ENCODE measurements at places on chromosomes 7 and 10.
A peak's percentile ranks its signal among the peaks of the same experiment; 100 is the strongest.

DNA sequence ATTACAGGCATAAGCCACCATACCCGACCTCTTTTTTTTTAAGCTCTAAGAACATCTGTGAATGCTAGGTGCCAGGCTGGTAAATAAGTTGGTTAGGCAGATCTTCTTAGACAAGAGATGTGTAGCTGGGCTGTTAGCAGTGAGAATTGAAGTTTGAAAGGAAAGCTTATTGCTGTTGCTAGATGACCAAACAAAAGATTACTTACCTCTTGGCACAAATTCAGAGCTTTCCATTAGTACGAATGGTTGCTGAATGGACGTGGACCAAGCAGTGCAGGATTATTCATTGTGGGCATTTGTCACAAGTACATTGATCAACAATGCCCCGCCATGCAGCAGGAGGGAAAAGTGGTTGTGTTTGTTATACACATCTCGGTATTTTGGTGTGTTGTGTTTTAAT, 131.2 kb downstream of the GFRA1 start:
- no peak for DNase-seq

DNA sequence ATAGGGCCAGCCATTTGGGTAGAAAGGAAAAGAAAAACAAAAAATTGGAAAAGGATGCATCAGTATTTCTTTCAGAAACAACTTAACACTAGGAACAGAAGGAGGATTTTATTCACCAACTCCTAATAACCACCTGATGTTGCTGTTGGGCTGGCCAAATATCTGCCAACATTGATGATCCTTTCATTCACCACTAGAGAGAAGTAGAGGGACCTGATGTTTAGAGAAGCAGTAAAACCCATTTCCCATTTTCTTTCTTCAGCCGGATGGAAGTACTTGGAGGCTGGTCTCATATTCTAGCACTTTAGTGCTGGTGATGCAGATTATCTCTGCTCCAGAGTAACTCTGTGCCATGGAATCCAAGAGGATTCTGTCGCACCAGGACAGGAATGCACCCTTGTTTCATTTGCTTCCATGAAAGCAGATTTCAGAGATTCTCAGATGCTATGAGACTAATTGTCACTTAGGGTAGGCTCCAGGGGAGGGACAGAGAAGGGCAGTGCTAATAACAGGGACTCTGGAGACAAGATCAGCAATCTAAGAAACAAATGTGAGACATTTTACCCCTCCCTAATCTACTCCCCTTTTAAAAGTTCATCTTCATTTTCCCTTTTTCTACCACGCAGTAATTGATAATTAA, 3.1 kb downstream of the KLLN start:
- peak; percentile 79 for DNase-seq

GRCh38 chr7:107843184-107843583, 40.2 kb upstream of the SLC26A3 start:
- DNase-seq: no peak

- no peak for DNase-seq
Observed at GRCh38 chr7:20447021-20447650, 116.4 kb downstream of the ITGB8 start.

GRCh38 chr10:121362026-121362425, 236.2 kb downstream of the FGFR2 start:
- no peak for DNase-seq

GRCh38 chr7:107994421-107995030, 8.4 kb downstream of the LAMB1 start:
- no peak for DNase-seq

GRCh38 chr10:72276421-72277339, 3.0 kb downstream of the DDIT4 start:
- peak; percentile 83 for DNase-seq

DNA sequence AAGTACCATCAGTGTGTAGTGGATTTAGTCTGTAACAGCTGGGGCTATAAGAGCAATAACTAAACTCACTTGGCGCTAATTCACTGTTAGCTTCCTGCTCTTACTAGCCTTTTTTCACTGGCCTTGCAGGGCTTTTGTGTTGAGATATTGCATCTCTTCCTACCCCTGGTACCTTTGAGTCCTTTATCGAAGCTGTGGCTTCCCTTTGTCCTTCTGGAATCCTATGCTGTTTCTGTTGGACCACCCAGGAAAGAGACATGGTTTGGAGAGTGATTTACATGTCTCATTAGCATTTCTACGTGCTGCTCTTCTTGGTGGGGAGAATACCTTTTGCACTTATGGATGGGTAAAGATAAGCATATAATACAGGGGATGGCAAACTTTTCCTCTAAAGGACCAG, 103.8 kb downstream of the MLLT10 start:
- DNase-seq: no peak

DNA sequence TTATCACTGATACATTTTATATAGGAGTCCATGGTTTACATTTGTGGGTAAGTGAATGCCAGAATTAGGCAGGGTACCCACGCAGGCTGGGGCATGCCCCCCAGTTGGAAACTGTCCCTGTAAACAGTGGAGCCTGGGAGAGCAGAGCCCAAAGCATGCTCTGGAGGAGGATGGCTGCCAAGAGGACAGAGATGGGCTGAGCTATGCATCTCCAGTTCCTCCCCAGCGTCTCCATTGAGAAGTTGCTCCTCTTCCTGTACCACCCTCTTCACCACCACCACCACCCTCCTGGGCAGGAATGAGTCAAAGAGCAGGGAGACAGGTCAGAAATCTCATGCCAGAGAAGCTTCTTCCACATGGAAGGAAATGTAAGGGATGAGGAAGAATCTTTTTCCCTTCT, 67.7 kb upstream of the KMT2E start:
- no peak for DNase-seq

GRCh38 chr7:2893411-2893861, 49.3 kb upstream of the GNA12 start:
- no peak for DNase-seq

- no peak for DNase-seq
Observed at GRCh38 chr7:4814433-4814832, 39.0 kb downstream of the AP5Z1 start.

DNA sequence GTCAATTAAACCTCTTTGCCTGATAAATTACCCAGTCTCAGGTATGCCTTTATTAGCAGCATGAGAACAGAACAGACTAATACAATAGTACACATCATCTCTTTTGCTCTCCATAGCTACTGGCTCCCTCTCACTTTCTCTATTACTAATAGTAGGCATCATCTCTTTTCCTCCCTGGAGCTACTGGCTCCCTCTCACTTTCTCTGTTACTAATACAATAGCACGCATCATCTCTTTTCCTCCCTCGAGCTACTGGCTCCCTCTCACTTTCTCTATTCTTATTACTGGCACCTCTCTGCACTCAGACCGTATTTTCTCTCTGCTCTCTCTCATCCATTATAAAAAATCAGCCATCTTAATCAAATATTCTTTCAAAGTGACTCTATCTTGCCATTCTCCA, 37.1 kb downstream of the SLC25A13 start:
- DNase-seq: no peak

DNA sequence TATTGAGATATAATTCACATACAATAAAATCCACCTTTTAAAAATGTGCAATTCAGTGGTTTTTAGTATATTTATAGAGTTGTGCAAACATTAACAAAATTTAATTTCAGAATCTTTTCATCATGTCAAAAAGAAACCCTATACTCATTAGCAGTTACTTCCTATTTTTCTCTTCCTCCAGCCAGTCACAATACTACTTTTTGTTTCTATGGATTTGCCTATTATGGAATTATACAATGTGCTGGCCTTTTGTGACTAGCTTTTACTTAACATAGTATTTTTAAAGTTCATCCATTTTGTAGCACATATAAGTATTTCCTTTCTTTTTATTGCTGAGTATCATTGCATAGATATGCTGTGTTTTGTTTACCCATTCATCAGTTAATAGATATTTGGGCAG, 199.9 kb upstream of the IMMP2L start:
- DNase-seq: no peak

- peak; percentile 53 for DNase-seq
Observed at GRCh38 chr10:15427843-15428414, 56.8 kb upstream of the FAM171A1 start.

GRCh38 chr7:39421251-39421650, 145.0 kb upstream of the YAE1 start:
- no peak for DNase-seq

- no peak for DNase-seq
Observed at GRCh38 chr7:66669088-66669487, 40.4 kb downstream of the KCTD7 start.

DNA sequence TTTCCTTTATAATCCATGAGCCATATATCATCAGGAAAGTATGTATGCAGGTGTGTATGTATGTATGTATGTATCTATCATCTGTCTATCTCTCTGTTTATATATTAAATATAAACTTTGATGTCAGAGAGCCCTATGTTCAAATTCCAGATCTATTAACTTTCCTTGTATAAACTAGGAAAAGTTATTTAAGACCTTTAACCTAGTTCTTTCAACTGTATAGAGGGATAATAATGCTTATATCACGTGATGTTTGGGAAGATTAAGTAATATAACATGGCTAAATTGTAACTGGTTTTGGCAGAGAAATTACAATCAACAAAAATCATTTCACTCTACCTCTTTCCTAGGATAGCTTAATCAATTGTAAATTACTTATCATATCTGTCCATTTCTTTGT, 628.3 kb upstream of the IGFBP3 start:
- no peak for DNase-seq

DNA sequence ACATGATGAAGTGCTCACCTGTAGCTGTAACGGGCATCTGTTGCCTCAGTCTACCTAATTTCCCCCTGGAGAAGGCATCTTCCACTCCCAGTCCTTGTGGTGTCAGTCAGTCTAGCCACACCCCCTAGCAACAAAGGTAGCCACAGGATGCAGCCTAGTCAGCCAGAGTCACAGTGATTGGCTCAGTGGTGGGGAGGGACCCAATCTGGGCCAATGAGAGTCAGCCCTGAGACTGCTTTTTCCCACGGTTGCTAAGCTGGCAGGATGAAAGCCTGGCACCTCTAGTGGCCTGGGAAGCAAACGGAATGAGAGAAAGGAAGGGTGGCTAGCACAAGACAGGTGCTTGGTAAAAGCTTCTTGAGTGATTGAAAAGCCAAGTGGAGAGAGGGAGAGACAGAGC, 118.6 kb downstream of the SH3PXD2A start:
- peak; percentile 46 for DNase-seq

DNA sequence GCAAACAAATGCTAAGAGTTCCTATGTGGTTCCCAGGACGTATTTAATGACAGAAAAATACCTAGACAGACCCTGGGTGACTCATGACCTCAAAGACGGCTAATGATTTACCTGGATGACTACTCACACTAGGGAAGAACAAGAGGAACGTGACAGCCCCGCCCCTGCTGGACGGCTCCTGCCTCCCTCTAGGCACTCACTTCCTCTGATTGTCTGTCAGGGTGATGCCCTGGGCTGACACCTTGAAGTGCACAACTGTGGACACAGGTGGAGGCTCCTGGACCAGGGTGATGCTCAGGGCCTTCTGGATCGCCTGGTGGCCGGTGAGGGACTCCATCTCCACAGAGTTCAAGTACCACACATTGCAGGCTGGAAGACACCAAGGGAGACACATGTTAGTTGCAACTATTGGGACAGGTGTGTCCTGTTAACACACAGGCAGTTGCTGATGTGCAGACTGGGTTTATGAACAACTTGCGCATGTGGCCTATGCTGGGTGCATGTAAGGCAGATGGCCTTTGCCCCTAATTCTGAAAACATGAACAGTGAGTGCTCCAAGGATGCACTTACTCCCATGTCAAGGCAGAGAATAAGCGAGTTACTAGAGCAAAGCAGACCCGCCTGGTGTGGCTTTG, 298.3 kb downstream of the TNS3 start:
- no peak for DNase-seq

- no peak for DNase-seq
Observed at GRCh38 chr10:34217524-34217923, 597.6 kb downstream of the PARD3 start.

- DNase-seq: peak; percentile 61
Observed at GRCh38 chr7:107501593-107501992, 31.7 kb downstream of the GPR22 start.

DNA sequence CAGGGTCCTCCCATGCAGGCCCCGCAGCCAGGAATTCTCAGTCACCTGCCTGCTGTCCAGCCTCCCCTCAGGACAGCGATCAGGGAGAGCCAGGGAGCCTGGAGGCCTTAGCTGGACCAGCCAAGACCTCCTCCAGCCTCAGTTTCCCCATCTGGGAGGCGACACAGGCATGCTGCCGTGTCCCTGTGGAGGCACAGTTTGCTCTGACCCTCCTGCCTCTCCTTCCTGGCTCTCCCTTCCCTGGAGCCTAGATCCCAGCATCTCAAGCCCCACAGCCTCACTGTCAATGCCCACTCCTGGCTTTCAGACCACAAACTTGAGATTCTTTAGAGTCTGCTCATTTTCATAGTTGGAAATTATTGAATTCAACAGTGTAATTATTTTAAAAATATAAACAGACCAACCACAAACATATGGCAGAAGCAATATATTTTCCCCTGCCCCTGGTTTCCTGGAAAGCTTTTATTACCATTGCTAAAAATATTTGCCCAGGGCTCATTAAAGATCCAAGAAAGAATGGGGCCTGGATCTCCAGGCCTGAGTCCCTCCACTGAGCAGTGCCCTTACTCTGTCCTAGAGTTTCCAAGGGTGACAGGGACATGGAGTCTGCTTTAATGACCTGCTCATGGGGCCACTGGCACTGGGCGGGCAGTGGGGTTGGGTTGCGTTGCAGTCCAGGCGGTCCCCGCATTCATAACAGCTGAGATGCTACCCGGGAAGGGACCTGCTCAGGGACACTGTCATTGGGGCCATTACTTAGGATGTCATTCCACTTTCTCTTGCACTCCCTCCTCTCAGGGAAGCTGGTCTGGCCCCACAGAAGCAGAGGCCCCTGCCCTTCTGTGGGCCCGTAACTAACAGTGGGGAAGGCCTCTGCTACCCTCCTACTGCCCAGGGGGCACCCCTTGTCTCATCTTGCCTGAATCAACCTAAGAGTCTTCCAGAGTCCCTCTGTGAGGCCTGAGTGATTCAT, 81.6 kb upstream of the CHST15 start:
- DNase-seq: no peak

- no peak for DNase-seq
Observed at GRCh38 chr7:964401-965231, 10.1 kb upstream of the ADAP1 start.

- no peak for DNase-seq
Observed at GRCh38 chr10:48700071-48700470, 15.4 kb downstream of the WDFY4 start.

DNA sequence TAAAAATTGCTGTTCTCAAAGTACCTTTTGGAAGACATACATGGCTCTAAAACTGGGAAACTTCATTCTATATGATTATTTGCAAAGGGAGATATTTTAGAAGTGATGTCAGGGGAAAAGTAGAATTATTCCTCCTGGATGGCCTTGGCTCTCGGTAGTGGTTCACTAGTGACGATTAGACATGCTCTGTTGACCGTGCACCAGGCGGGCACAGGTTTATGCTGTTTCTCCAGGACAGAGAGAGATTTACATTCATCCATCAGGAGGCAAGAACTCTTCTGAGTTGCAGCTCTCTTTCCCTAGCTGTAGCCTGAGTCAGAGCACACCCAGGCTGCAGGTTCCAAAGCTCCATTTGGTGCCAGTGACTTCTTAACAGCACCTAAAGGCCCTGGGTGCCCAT, 184.9 kb upstream of the WDR11 start:
- DNase-seq: no peak

DNA sequence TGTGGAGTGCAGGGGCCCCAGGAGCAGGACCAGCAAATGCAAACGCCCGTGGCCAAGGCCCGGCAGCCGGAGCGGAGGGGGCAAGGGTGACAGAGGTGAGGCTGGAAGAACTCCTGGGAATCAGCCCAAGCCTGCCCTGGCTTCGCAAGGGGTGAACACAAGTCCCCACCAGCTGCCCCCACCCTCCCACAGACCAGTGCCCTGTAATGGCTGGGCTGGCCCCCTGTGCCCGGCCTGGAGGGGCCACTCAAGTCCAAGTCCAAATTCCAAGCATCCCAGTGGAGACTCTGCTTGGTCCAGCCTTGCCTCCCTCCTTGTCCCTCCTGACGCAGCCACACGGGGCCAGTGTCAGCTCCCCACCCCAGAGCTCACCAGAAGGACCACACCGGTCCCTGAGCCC, 28.0 kb downstream of the MICALL2 start:
- DNase-seq: no peak
